ENCODE measurements at places on chromosomes 7 and 10.

DNA sequence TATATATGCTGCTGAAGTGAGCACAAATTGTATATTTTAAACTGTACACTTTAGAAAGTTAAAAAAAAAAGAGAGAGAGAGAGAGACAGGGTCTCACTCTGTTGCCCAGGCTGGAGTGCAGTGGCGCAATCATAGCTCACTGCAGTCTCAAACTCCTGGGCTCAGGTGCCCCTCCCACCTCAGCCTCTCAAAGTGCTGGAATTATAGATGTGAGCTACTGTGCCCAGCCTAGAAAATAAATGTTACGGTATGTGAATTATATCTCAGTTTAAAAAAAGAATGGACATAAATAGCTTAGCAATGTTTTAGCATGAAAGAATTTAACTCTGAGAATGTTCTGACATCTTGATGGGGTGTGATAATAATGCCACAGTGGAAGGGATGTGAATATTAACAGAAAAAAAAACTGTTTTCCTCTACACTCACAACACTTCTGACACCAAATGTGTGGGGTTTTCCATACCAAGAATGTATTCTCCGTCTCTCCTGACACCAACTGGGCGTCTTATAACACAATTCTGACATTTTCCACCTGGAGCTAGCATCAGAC is 162.1 kb downstream of the PLCE1 start:
- no peak for DNase-seq

DNA sequence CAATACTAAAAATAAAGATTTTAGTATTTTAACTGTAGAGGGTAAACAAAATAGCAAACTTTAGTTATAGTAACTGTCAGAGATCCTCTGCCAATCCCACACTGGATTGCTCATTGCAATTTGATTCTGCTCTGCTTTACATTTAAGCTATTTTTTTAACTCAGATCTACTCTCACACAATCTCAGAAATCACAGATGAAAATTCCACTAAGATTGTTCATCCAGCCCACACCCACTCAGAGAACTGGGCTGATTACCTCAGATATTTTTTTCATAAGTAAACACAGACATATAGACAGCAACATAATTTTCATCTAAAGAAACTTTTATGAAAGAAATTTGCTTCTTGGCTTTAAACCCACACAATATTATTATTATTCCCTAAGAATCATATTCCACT is 7.0 kb downstream of the OSBPL3 start:
- DNase-seq: no peak

DNA sequence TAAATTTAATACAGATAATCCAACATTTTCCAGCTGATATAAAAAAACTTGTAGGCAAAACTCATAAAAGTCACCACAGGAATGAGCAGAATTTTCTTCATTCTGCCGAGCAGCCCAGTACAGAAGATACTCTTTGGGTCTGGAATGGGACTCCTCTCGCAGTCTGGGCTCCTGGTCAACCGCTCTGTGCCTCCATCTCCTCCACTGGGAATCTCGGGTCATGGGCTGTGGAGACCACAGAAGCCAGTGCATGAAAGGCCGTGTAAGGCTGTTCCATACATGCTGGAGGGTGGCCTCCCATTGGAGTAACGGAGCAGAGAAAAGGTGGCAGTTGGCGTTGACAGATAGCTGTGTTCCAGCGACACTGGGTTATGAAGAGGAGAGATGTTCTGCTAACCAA is 616.4 kb upstream of the MGMT start:
- no peak for DNase-seq

DNA sequence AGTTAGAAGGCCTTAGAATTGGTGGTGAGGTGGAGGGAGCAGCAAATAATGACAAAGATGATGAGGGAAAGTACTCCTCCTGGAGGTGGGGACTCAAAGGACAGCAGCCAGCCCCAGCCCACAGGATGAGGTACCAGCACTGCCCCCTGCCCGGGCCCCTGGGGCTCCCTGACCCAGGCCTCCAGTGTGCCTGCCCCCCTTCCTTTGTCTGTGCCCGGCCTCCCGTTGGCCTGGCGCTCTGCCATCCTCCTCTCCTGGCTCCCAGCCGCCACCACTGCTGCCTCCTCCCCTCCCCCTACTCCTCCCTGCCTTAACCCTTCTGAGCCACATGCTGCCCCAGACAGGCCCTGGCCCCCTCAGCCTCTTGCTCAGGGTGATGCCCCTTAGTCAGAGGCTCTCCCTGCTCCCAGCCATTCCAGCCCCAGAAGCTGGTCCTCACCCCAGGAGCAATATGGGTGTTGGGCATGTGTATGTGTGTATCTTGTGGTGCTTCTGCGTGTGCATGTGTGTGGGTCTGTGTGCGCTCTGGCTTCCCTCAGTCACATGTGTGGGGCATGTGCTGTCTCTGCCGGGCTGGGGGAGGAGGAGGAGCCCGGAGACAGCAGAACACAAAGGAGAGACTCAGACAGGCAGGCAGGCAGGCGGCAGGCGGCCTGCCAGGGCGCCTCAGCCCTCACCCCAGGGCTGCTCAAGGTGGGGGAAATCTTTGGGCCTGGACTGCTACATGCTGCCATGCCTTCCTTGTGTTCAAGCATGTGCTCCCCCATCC is 2.6 kb downstream of the LDB1 start:
- peak; percentile 77 for DNase-seq

- DNase-seq: no peak
Observed at GRCh38 chr7:38831259-38831996, 77.6 kb downstream of the VPS41 start.
